ENCODE measurements at places on chromosomes 7 and 10.

DNA sequence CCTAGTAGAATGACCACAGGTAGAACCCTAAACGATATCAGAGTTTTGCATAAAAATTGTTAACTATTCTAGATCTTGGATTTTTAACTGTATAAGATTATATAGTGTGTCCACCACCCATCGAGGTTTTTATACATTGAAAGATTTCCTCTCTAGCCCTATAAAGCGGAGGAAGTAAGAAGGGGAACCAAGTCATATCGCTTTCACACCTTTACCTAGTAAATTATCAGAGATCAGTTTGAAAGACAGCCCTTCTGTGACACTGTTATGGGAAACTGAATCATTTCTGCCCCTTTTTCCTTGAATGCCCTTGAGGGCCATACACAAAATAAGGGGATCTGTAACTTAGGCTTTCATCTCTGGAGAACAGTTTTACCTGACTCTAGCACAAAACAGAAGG, 8.3 kb upstream of the GPR37 start:
- DNase-seq = no peak

- DNase-seq = no peak
These were observed 32.8 kb upstream of the WDFY4 start for GRCh38 chr10:48651839-48652238.

DNA sequence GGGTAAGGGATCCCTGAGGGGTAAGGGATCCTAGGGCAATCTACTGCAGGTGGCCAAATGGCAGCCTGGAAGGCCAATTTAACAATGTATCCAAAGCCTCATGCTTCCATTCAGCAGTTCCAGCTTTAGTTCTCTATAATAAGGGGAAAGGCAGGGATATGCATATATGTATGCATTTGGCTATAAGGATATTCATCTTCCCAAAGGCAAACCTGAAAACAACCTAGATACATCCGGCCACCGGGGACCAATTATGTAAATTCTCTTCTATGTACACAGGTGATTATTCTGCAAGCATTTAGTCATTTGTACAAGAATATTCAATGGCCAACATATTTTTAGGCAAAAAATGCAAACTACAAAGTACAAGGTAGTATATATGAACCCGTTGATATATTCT, 26.7 kb downstream of the PSAP start:
- DNase-seq = no peak

GRCh38 chr10:132986978-132987377, 44.6 kb upstream of the CFAP46 start:
- DNase-seq = no peak

GRCh38 chr10:130749911-130750310, 561.6 kb downstream of the TCERG1L start:
- no peak for DNase-seq

GRCh38 chr7:117227091-117227490, 95.8 kb downstream of the WNT2 start:
- no peak for DNase-seq

- no peak for DNase-seq
These were observed at the start of gene VSTM4 for GRCh38 chr10:49115015-49115795. TSS of gene VSTM4 (minus strand) at chr10:49115522. CDS start at chr10:49115485, 37 bp downstream.

- DNase-seq = no peak
These were observed 25.9 kb downstream of the GIMAP8 start for GRCh38 chr7:150476285-150476684.

DNA sequence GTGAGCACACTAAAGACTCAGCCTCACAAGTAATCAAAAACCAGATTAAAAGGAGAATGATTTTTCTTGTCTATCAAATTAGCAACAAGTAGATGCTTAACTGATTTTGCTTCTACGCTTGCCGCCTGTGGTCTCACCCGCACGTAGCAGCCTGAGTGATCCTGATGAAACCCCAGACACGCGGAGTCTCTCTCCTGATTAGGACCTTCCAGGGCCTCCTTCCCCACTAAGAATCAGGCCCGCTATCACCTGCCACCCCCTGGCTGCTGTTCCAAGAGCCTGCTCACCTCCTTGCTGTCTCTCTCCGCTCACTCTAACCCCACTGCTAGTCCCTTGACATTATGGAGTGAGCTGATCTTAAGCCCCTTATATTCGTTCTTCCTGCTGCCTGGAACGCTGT, 325.9 kb upstream of the NRP1 start:
- no peak for DNase-seq

DNA sequence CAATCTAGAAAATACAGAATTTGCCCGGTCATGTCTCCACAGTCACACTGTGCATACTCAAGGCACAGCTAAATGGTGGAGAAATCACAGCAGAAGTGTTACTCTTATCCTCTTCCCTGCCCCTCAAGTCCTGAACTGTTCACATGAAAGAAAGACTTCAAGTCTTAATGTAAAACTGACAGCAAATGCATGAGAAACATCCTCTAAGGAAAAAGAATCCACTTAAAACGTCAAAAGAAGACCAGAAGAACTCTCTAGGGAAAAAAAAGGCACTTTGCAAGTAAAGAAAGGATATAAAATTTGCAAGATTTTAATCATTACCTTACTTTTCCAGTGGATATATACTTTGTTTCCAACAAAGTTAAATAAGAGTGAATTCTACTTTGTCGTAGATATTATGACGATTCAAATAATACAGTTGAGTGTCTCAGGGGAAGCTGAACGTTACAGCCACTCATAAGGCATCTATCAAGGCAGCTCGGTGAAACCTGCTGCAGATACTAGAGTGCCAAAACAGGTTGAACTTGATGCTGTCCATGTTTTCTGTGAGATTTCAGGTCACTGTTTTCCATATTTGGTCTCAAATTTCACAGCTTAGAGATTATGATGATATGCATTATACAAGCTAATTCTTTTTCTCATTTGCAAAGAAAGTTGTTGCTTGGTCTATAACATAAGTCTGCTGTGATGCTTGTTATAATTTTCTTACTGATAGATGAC, 155.0 kb downstream of the CTTNBP2 start:
- no peak for DNase-seq

DNA sequence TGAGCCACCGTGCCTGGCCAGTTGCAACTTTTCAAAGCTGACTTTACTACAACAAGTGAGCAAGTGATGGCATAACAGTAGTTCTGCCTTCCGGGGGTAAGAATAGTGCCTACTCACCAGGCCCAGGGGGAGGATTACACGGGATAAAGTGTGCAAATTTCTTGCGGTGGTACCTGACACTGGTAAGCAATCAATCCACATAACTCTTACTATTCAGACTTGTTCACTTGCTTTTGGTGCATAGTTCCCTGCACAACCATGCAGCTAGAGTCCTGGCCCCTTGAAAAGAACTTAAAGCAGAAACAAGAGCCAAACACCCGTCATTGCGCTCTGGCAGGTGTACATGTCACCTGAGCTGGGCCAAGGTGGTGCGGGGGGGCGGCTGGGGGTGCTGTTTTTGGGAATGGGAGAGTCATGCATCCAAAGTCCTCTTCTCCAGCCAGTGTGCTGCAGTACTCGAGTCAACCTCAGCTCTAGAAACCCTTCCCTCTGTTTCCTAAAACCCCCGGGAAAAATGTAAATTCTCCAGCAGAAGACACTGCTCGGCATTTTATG, 5.4 kb upstream of the COBL start:
- no peak for DNase-seq

DNA sequence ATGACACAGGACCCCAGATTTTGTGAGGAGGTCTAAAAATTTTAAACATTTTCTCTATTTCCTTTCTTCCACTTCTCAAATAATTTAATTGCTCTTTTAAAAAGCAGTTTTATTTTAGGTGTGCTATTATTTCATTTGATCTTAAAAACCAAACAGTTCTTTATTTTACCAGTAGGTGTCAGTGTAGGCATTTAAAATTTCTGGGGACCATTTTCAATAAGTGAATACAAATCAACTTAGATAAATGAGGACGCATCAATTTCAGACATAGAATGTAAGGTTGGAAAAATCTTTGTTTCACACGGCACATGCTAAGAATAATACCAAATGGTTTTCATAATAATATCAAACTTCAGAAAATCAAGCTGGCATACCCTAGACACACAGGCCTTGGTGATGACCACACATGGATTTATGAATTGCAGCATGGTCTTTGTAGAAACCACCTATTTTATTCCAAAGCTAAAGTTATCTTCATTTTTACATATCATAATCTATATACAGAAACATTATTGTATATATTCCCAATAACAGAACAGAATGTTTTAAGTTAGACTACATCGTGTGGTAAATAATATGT, 127.6 kb upstream of the SLC26A5 start:
- no peak for DNase-seq

GRCh38 chr10:16770670-16771069, 46.6 kb downstream of the RSU1 start:
- no peak for DNase-seq

DNA sequence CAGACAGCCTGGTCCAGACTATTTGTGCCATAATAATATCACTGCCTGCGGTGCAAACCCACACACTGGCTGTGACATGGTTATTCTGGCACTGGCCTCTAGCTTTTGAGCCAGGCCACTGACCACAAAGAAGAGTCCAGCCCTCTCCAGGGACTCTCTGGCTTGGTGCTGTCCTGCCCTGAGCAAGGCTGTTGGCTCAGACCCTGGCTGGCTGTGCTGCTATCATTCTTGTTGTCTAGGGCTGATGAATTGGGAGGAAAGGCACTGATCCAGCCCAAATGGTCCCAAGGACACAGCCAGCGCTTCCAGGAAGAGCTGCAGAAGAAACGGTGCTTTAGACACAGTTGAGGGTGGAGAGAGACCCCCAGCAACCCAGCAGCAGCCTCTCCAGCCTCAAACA, 80.8 kb downstream of the TMEM130 start:
- DNase-seq = no peak

DNA sequence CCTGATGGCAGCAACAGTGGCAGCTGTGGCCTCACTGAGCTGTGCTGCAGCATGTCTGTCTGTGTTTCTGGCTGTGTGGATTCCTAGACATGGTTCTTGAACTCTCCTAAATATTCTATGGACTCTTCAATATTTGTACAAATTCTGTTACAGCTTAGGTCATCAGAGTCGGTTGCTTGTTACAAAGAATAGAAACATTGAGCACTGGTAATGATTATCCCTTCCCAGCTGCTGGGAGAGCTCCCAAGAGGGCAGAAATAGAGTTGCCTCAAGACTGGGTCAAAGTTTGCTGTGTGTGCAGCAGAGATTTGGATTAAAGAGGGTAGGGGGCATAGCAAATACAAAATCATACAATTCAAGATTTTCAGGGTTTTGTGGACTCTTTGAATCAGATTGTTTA, 337.1 kb upstream of the AKR1E2 start:
- no peak for DNase-seq

- no peak for DNase-seq
These were observed 32.7 kb downstream of the LGI1 start for GRCh38 chr10:93790439-93790838.

DNA sequence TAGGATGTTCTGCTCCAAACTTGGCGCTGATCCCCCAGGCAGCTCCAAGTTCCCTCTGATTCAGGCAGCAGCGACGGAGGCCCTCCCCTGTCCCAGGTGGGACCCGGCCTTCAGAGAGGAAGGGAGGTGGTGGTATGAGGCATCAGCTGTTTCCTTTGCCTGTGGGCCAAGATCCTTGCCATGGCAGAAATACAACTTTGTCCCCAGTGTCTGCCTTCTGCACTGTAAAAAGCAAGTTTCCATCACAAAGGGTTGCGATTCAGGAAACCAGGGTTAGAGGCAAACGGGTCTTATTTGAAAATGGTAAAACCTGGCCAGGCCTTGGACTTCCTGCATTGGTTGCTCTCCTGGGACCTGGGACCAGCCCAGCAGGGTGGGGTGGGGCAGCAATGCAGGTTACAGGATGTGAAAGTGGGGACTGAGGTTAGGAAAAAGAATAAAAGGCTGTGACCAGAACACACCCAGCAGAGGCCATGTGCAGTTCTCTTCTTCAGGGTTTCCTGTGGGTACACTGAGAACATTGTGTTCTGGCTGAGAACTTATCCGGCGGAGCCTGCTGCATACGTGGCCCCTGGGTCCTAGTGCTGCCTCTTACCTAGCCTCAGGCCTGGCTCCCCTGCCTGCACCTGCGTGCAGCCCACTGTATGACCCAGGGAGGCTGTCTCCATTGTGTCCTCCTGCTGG, 25.1 kb upstream of the DDIT4 start:
- peak; percentile 76 for DNase-seq

- no peak for DNase-seq
These were observed 1.2 kb upstream of the TMEM243 start for GRCh38 chr7:87220734-87221215.

- peak; percentile 86 for DNase-seq
These were observed 38.2 kb downstream of the WDR37 start for GRCh38 chr10:1094112-1095057.

DNA sequence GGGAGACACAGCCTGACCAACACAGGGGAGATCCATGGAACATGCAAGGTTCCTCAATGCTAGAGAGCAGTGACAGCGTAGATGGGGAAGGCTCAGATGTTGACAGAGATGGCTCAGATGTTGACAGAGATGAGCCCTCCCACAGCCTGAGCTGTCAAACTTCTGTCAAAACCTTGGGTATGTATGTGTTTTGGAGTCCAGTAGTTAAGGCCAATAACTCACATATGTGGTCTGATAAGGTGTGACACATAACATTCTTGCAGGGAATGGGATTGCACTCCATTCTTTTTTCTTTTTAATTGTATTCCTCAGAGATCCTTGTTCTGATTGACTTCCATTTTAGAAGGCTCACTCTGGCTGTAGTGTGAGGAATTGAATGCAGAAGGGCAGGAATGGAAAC, 136.3 kb downstream of the C1GALT1 start:
- DNase-seq = no peak

All from stimulated activated CD4-positive, alpha-beta T cell treated with anti-CD3 and anti-CD28 coated beads, Interleukin-1b, Interleukin-23, amount 100 ng/mL, for 48 hours (primary cell).